Left renal pelvis (tissue), 4 donors: ENCODE measurements at places on chromosomes 11 and 22. TPM values are rescaled to one million over a fixed set of nuclear protein-coding genes. Genes with fewer than 3 reads are reported as not detected.

DNA sequence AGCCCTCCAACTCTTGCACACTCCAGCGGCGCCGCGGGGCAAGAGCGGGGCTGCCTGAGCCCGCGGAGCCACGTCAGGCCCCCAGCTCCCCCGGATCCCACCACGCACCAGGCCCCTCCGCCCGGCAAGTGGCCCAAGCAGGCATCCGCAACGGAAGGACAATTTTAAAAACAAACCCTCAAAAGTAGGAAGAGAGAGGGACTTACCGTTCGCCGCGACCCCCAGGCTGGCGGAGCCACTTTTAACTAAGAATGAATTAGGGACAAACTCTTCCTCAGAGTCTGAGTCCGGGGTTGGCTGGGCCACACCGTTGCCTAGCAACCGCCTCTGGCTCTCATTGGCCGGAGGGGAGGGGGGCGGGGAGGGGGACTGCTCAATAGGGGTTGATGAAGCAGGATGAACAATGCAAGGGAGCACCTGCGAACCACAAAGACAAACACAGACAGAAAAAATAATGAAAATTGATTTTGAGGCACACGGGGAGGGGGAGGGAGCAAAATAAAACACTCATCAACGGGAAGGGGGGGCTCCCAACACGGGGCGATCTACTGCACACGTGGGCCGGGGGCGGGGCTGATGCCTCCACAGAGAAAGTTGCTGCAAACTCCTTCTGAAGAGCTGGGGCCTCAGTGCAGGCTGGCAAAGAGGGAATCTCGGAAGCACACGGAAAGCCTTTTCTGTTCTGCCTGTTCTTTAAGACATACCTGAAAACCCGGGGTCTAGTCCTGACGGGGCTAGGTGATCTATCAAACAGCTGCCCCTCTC, 387.5 kb upstream of the NARS2 start:
- DNase-seq, result peak; percentile 73

DNA sequence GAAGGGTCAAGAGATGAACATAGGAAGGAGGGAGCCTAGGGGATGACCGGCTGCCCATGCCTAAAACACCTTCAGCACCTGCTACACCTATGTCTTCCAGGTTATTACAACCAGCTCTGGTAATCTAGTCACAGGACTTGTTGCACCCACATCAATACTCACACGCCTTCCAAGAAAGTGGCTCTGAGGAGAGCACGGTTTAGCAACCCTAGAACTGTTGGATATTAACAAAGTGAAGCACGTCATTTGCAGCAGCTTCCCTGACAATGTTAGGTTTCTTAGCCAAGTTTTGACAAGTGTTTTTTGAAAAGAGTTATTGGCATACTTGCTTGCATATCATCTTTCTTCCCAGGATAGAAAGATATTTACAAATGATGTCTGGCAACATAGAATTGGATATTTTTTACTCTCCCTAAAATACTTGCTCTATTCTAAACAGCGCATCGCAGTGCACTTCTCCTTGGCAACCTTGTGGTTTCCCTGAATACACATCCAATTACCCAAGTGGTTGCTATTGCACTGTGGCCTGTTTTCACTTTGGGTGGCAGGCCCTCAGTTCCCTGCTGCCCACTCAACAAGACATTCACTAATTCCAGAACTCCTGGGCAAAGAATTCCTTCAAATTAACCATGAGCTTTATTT, 94.3 kb upstream of the ARHGAP42 start:
- DNase-seq, result no peak

GRCh38 chr11:128180441-128181087, 406.8 kb downstream of the ETS1 start:
- no peak for DNase-seq

GRCh38 chr11:33874910-33875490, 16.9 kb downstream of the LMO2 start:
- no peak for DNase-seq

- no peak for DNase-seq
Measured at GRCh38 chr11:106193956-106194355, 116.5 kb downstream of the AASDHPPT start.

GRCh38 chr11:43532041-43532440, 148.5 kb upstream of the HSD17B12 start:
- DNase-seq, result no peak

GRCh38 chr11:61061081-61061826, 41.0 kb upstream of the CD5 start:
- no peak for DNase-seq

GRCh38 chr22:29457730-29458129, 19.3 kb downstream of the RFPL1 start:
- no peak for DNase-seq

GRCh38 chr22:44933666-44934453, 75.9 kb downstream of the PHF21B start:
- DNase-seq, result no peak

- no peak for DNase-seq
Measured at GRCh38 chr11:46729110-46730027, 10.4 kb downstream of the F2 start.

- DNase-seq, result no peak
Measured at GRCh38 chr22:25358421-25359170, 139.2 kb downstream of the CRYBB2 start.

- DNase-seq, result no peak
Measured at GRCh38 chr11:16669799-16670415, 68.5 kb upstream of the C11orf58 start.

GRCh38 chr11:48111891-48112290, 104.7 kb upstream of the OR4B1 start:
- DNase-seq, result no peak

DNA sequence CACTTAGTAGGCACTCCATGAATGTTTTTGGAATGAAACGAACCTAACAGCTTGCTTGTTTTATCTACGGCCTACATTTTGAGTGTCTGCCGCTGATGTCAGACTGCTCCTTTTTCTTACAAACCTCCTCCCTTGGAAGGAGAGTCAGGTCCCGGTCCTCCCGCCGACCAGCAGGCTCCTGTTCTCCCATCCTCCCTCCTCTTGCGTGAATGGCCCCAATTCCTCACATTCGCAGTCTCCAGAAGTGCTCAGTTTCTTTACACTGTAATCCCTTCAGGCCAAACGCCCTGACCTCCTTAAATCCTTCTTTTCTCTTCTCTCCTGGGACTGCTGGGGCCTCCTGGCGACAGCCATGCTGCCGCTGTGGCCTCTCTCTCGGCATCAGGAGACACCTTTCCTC, 82.6 kb upstream of the CSNK2A3 start:
- no peak for DNase-seq

- DNase-seq, result no peak
Measured at GRCh38 chr22:47446821-47447810, 684.7 kb downstream of the TBC1D22A start.

DNA sequence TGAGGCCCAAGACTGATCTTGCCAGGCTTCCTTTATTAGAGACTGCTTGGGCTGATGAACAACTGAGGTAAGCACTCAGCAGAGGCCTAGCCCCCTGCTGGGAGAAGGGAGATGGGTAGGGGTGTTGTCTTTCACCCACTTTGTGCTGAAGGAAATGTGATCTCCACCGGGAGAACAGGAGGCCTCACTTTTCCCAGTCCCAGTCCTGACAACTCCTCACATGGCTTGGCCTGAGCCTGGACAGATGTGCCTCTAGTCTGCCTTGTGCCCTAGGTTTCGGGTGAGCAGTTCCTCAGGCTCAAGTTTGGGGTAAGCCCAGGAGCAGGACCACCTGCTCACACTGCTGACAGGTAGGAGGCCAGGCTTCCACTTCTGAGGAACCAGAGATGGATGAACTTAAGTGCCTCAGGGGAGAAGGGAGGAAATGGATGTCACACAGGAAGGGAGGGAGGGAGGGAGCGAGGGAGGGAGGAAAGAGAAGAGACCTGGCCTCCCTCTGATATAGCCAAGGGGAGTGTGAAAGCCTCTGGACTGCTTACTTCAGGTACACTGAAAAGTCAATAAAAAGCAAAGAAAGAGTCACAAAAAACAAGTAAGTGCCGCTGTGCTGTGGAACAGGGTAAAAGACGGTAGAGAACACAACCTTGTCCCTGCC, 8.1 kb downstream of the CLPB start:
- no peak for DNase-seq

GRCh38 chr11:134752964-134753770, 341.1 kb upstream of the B3GAT1 start:
- no peak for DNase-seq

- peak; percentile 33 for DNase-seq
Measured at GRCh38 chr11:134120143-134120850, 51.4 kb downstream of the JAM3 start.

- DNase-seq, result no peak
Measured at GRCh38 chr11:110374921-110375320, 54.8 kb upstream of the FDX1 start.

DEFB131B gene
- polyA plus RNA-seq, result 2.6 TPM

SCN4B gene
- 1.1 TPM for polyA plus RNA-seq

MYBPC3 gene
- 0.14 TPM for polyA plus RNA-seq

A4GALT gene
- 12.8 TPM for polyA plus RNA-seq

LRRC55 gene
- 6.4 TPM for polyA plus RNA-seq

P2RX6 gene
- polyA plus RNA-seq, result 1.2 TPM

OR52N4 gene
- polyA plus RNA-seq, result not detected

SOX10 gene
- polyA plus RNA-seq, result 2.6 TPM

KRTAP5-8 gene
- 0.14 TPM for polyA plus RNA-seq

FJX1 gene
- 19.1 TPM for polyA plus RNA-seq
